ENCODE measurements at places on chromosomes 1 and 21. TPM values are rescaled to one million over a fixed set of nuclear protein-coding genes. Genes with fewer than 3 reads are reported as not detected.

Gene RNF186
- not detected for total RNA-seq

Gene SIPA1L2
- total RNA-seq = 6.3 TPM

Gene CR1
- total RNA-seq = not detected

Gene HCRTR1
- not detected for total RNA-seq

Gene TNFSF18
- not detected for total RNA-seq

Gene CFHR4
- total RNA-seq = not detected

Gene GPR3
- 1.5 TPM for total RNA-seq

All from A549 treated with Mapracorat at 1 μM for 4 hours (cell line).